ENCODE measurements at places on chromosomes 7 and 10.

GRCh38 chr10:113178771-113179170, 228.7 kb downstream of the TCF7L2 start:
- DNase-seq: no peak

DNA sequence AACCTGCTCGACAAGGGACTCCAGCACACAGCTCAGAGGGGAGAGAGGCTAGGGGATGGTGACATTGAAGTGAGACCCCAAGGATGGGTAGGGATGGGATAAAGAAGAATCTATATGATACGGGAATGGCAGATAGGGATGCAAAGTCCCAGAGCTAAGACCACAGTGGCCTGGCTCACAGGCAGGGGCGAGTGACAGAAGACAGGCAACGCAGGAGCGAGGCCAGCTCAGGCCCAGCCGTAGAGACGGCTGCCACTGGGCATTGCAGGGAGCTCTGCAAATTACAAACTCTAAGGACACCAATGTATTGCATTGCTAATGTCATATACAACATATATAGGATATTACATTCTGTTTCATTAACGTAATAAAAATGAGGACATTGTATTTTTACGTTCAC, 131.4 kb downstream of the TCERG1L start:
- no peak for DNase-seq

DNA sequence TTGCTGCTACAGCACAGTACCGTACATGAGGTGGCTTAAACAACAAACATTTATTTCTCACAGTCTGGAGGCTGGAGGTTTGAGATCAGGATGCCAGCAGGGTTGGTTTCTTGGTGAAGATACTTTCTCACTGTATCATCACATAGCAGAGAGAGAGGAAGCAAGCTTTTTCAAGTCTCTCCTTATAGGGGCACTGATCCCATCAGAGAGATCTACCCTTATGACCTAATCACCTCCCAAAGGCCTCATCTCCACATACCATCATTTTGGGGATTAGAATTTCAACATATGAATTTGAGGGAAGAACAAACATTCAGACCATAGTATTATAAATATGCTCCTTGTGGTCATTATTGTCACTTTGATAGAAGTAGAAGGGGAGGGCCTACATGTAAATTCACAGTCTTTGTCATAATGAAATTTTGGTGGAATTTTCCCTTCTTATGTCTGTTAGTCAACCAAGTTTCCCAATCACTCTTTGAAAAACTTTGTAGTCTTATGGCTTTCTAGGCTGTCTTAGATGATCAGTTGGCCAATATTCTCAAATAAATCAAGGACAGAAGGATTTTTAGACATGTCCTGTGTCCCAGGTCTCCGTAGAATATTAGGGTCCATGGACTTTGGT, 606.2 kb downstream of the LRMDA start:
- no peak for DNase-seq

DNA sequence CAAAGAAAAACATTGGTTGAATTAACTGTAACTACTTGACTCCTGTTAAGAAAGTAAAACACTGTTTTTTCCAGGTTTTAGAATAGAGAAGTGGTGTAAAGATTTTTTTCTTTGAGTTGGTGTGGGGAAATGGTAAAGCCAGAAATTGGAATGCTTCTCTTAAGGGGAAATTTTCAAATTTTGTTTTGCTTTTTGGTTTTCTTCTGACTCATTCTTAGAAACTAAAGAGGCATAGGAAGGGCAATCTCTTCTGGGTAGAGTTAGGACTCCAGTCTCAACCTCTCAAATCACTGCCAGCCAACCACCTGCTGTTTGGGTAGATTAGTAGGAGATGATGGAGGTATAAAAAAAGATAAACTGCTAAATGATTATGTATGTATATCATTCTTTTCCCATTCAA, 47.7 kb upstream of the STRIP2 start:
- DNase-seq: no peak

DNA sequence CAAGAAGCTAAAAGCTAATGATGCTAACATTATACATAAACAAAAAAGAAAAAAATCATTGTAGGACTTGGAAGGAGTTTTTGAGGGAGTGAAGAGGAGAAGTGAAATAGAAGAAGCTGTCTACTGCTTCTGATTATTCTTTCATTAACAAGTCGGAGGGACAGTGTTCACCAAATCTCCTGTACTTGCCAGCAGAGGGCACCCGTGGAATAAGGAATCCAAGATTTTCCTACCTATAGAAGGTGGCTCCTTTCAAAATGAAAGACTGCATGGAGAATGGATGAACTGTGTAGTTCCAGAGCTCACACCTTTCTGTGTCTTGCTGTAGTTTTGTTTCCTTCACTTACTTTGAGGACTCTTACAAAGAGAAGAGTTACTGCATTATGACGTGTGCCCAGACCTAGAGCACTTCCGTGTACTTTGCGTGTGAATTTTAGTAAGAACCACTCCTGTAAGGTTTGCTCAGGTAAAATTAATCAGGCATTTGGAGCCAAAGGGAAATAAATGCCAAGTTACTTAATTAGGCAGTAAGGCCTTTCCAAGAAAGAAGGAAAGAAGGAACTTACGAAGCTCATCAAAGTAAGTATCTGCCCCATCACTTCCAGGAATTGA, 145.1 kb downstream of the SEMA3D start:
- DNase-seq: no peak

DNA sequence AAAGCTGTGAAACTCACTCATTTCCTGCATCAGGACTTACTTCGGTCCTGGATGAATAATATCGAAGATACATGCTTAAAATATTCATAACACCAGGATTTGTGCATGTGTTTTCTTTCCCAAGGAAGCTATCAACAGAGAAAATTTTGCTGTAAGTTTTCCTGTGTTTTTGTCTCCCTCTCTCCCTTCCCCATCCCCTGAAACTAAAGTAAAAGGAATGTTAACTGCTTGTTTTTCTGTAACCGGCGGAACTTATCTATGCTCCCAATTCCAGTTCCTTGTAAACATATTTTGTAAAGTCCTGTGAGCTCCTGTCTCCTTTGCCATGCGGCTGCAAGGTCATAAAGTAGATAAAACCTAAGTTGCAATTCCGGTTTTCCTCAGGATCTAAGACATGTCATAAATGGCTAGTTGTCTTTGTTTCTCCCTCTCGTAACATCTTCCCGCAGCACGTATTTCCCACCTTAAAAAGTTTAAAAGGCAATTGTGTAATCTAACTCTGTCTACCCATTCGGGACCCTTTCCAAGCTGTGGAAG, 79.0 kb upstream of the POM121L12 start:
- no peak for DNase-seq

DNA sequence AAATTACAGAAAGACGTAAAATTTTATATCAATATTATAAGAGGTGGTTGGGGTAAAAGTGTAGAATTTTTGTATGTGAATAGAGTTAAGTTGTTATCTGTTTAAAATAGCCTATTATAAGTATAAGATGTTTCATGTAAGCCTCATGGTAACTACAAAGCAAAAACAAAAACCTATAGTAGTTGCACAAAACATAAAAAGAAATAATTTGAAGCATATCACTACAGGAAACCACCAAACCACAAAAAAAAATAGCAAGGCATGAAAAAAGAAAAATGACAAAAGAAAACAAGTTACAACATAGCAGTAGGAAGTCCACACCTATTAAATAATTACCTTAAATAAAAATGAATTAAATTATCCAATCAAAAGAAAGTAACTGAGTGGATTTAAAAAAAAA, 12.4 kb upstream of the GSTK1 start:
- no peak for DNase-seq

DNA sequence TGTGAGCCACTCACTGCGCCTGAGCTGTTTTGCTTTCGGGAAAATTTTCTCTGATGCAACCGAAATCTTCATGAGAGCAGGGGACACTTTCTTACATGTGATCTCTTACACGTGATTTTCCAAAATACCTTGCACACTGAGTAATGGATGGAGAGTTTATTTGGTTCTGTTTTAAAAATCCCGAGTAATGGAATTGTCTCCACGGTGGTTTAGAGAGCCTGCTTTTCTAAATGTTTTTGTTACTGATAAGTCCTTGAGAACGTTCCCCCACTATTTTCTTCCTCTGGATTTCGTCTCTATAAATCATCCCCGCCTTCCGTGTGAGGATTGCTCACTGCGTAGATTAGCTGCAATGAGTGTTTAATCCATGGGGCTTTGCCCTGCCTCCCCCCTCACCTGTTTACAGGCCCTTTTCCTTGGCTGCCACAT, 25.7 kb downstream of the CAMK1D start:
- no peak for DNase-seq

DNA sequence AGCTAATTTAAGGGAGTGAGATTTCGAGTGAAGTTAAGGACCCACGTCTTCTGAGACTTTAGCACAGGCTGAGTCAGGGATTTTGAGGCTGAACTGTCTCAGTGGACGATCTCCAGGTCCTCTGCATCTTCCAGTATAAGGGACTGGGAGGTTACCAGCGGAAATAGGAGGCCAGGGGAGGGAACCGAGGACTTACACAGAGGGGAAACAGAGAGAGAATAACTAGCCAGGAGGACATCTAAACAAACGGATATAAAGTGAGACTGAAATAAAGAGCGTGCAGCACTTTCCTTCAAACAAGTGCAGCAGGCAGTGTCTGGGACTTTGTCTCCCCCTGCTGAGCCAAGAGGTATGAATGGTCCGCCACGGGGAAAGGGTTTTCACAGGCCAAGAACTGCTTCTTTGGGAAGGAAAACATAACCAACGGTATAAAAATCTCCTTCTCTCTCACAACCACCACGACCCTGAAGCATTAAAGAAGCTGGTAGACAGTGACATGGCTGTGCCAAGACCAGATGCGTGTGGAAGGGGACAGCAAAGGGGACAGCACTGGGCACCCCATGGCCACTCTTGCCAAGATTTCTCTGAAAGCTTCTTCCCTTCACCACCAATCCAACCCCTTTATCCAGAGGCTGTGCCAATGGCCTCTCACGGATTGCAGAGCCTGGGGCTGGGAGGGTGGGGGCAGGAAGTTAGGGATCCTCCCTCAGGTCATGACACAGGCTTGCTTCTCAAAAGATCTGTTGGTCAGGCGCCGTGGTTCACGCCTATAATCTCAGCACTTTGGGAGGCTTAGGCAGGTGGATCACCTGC, 72.0 kb downstream of the SLC37A3 start:
- peak; percentile 31 for DNase-seq

- no peak for DNase-seq
Observed at GRCh38 chr10:21160116-21160515, 263.0 kb upstream of the NEBL start.

GRCh38 chr10:80411267-80411668, 2.9 kb downstream of the PRXL2A start:
- no peak for DNase-seq

- no peak for DNase-seq
Observed at GRCh38 chr7:43569424-43569823, 13.5 kb upstream of the STK17A start.

GRCh38 chr7:69739190-69739589, 140.9 kb downstream of the AUTS2 start:
- no peak for DNase-seq

- DNase-seq: no peak
Observed at GRCh38 chr7:117631652-117632051, 151.8 kb downstream of the CFTR start.

DNA sequence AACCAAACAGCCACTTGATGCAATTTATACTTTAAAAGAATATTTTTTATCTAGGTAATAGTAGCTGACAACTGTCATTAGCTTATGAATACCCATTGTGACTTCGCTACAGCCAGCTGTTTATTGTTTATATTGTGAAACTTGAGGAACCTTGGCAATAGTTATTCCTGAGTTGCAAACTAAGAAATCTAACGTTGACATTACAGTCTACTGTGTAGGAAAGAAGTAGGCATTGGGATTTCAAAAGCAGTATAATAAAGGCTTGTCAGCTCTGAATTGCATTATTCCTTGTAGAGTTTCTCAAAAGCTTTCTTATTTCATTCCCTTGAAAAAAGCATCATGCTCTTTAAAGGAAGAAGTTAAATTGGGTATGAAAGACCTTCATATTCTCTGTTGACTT, 42.7 kb upstream of the OIT3 start:
- no peak for DNase-seq

- DNase-seq: no peak
Observed at GRCh38 chr10:105540381-105540780, 899.3 kb downstream of the SORCS3 start.

DNA sequence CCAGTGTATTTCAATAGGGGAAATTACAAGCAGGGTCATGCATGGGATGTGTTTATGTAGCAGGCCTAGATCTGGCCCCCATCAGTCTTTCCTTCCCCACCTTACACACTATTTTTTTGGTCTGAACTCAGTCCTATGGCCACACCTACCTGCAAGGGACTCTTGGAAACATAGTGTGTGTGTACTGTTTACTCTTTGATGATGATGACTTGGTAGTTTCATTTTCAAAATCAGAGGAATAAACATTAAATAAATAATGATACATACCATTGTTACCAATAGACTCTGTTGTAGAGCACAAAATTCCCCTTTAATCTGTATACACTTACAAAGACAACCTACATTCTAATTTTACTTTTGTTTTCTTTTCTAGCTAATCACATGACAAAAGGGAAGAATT, 191.0 kb downstream of the ZEB1 start:
- no peak for DNase-seq

DNA sequence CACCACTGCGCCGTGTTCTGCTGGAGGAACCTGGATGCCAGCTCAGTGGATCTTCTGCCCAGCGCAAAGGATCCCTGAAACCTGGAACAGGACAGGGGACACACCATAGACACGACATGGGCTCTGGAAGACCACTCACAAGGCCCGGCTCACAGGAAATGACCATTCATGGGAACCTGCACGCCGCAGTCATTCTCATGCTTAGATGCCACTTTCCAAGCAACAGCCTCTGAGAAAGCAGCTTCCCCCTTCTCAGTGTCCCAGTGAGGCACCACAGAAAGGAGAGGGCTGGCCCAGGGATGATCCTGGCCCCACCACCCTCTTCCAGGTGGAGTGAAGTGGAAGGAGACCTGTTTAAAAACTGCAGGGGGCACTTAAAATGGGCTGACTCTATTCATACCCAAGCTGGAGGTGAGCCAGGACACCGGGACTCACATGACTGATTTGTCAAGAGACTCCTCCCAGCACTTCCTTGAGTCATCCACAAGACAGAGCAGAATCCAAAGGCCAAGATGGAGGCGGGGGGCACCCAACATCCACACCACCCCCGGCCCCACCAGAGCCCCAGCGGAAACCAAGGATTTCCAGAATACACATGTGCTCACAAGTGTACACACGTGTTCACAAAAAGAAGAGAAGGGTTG, 11.2 kb downstream of the CTBP2 start:
- no peak for DNase-seq

- DNase-seq: no peak
Observed at GRCh38 chr10:17431871-17432311, 22.5 kb downstream of the ST8SIA6 start.

- DNase-seq: peak; percentile 56
Observed at GRCh38 chr10:114544045-114544659, 113.9 kb downstream of the ABLIM1 start.

GRCh38 chr7:150856303-150857275, 4.3 kb downstream of the AOC1 start:
- no peak for DNase-seq

GRCh38 chr10:15430969-15431771, 60.1 kb upstream of the FAM171A1 start:
- no peak for DNase-seq

GRCh38 chr7:17022920-17023319, 141.1 kb upstream of the AGR3 start:
- DNase-seq: no peak

Measured in activated T-cell treated with anti-CD3 and anti-CD28 coated beads for 1 hour (primary cell).